ENCODE measurements at places on chromosomes 3 and 15.

DNA sequence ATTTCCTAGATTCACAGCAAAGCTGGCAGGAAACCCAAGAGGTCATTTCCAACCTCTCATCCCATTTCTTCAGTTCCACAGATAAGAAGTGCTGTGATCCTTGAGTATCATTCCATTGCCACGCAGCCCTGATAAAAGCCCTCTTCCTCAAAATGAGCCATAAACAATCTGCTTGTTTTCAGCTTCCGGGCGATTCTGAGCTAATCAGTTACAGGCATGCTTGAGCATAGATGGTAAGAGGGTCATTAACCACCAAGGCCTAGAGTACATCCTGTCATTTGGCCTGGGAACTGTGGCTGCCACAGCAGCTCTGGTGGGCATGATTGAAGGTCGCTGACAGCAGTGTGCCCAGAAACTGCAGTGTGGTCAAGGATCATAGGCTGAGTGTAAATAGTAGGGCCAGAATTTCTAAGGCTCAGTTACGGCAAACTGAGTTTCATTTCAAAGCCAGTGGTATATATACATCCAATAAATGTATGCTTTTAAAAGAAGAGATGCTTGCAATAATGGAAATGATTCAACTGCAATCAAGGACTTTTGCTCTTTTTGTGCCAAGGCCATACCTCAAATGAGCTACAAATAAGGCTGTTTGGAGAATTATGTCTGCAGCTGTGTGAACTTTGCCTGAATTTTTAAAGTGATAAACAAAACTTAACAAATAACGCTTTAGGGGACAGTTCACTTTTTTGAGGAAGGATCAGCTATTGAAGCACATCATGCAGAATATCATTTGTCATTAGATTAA, 47.3 kb downstream of the P3H2 start:
- no peak for DNase-seq
- H3K36me3 ChIP-seq, result no peaks in the 10 kb centered on the region

- H3K36me3 ChIP-seq, result no peaks in the 10 kb centered on the region
- peaks cover 22% of the 10 kb centered on the region for H3K4me1 ChIP-seq
- H3K27me3 ChIP-seq, result no peaks in the 10 kb centered on the region
- H3K27ac ChIP-seq, result peak overlapping the region; percentile 90
Observed at GRCh38 chr3:50603261-50604109, 8.1 kb downstream of the CISH start.

- no peak overlapping the region for H3K27ac ChIP-seq
- H3K4me1 ChIP-seq, result peaks cover 4% of the 10 kb centered on the region
- H3K27me3 ChIP-seq, result no peaks in the 10 kb centered on the region
- no peak overlapping the region for H3K4me3 ChIP-seq
Observed at GRCh38 chr3:191119415-191120295, 79.4 kb upstream of the OSTN start.

DNA sequence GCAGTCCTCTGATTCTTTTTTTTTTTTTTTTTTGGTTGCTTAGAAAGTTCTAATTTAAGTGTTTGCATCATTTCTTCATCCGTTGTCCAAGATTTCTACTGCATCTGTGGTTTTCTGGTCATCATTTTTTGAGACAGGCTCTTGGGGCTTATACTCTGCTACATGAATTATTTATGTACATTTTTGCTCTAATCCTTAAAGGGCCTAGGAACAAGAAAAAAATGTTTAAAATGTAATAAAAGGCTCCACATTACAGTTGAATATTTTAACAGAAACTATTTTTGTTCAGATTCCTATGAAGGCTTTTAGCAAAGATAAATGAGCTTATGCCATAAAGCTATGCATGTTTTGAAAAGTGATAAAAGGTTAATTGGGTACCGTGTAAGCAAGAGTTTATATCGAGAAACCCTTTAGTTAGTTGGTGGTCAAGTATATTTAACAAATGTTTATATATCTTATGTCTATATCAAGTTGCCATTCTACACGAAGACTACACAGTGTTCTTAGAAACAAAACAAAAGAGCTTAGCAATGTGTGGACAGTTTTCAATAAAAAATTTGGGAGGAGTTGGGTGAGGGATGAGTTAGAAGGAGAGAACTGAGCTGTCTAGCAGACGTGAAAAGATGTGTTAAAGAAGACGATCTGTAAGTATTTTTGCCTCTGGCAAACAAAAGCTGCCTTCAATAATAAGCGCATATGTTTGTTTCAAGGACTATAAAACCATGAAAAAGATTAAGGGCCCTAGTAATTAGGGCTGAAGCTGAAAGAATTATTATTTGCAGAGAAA, 563.6 kb upstream of the NAALADL2 start:
- peak overlapping the region; percentile 1 for H3K27ac ChIP-seq
- H3K4me3 ChIP-seq, result no peak overlapping the region
- no peak for DNase-seq
- H3K4me1 ChIP-seq, result peaks cover 9% of the 10 kb centered on the region

- H3K27ac ChIP-seq, result no peak overlapping the region
- no peaks in the 10 kb centered on the region for H3K27me3 ChIP-seq
- H3K36me3 ChIP-seq, result no peaks in the 10 kb centered on the region
- no peak for DNase-seq
- peaks cover 8% of the 10 kb centered on the region for H3K4me1 ChIP-seq
Observed at GRCh38 chr3:50652709-50653108, 22.0 kb upstream of the DOCK3 start.

DNA sequence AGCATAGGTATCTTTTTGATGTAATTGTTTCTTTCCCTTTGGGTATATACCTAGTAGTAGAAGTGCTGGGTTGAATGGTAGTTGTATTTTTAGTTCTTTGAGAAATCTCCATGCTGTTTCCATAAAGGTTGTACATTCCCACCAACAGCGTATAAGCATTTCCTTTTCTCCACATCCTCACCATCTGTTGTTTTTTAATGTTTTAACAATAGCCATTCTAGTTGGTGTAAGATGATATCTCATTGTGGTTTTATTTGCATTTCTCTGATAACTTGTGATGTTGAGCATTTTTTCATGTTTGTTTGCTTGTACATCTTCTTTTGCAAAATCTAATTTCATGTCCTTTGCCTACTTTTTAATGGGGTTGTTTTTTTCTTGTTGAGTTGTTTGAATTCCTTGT, 80.0 kb upstream of the TMC3 start:
- H3K4me1 ChIP-seq, result no peaks in the 10 kb centered on the region
- H3K27me3 ChIP-seq, result no peaks in the 10 kb centered on the region
- no peaks in the 10 kb centered on the region for H3K36me3 ChIP-seq
- no peak overlapping the region for H3K27ac ChIP-seq

GRCh38 chr3:149296972-149297371, 36.5 kb downstream of the TM4SF18 start:
- H3K4me3 ChIP-seq, result no peak overlapping the region
- no peak overlapping the region for H3K27ac ChIP-seq
- no peaks in the 10 kb centered on the region for H3K36me3 ChIP-seq
- peaks cover 22% of the 10 kb centered on the region for H3K4me1 ChIP-seq
- DNase-seq, result no peak

- no peaks in the 10 kb centered on the region for H3K27me3 ChIP-seq
- peaks cover 17% of the 10 kb centered on the region for H3K4me1 ChIP-seq
- H3K27ac ChIP-seq, result peak overlapping the region; percentile 81
- no peaks in the 10 kb centered on the region for H3K36me3 ChIP-seq
- no peak overlapping the region for H3K4me3 ChIP-seq
Observed at GRCh38 chr3:49500732-49501609, 30.9 kb downstream of the DAG1 start.
